Brain pericyte (primary cell): ENCODE measurements at places on chromosomes 6 and 20.

GRCh38 chr6:156791320-156791850, 14.2 kb downstream of the ARID1B start:
- DNase-seq = no peak

DNA sequence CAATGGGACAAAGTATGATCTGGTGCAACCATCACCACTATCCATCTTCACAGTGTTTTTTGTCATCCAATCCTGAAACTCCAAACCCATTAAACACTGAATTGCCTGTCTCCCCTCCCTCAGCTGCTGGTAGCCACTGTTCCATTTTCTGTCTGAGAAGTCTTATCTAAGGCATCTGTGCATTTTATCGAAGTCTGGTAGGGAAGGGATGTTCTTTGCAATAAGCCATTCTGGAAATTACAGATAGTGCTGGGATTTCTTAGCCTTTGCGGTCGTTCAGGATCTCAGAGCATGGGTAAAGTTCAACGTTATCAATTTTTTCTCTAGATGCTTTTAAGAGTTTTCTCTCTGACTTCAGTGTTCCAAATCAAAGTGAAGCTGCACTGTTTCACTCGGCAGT, 24.1 kb downstream of the KIF25 start:
- no peak for DNase-seq

- no peak for DNase-seq
Measured at GRCh38 chr20:13953227-13953626, 37.2 kb downstream of the SEL1L2 start.

GRCh38 chr20:24954566-24954965, 5.5 kb downstream of the CST7 start:
- DNase-seq = no peak

- DNase-seq = no peak
Measured at GRCh38 chr6:56816370-56816769, 138.5 kb upstream of the BEND6 start.

DNA sequence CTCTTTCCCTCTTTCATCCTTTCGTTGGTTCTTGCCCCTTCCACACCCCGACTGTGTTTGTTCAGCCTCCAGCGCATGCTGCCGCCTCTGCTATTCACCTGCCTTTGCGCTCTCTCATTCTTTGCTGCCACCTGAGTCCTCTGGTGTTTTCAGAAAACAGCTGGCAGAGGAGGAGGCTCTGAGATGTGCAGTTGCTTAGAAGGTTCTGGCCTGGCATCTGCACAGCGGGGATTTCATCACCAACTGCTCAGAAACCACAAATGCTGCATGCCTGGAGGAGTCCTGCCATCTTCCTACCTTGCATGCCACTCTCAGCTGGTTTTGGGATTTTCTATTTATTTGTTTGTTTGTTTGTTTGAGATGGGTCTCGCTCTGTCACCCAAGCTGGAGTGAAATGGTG, 39.2 kb upstream of the CLDN20 start:
- DNase-seq = no peak

GRCh38 chr6:159682295-159682694, 10.7 kb downstream of the SOD2 start:
- DNase-seq = no peak

DNA sequence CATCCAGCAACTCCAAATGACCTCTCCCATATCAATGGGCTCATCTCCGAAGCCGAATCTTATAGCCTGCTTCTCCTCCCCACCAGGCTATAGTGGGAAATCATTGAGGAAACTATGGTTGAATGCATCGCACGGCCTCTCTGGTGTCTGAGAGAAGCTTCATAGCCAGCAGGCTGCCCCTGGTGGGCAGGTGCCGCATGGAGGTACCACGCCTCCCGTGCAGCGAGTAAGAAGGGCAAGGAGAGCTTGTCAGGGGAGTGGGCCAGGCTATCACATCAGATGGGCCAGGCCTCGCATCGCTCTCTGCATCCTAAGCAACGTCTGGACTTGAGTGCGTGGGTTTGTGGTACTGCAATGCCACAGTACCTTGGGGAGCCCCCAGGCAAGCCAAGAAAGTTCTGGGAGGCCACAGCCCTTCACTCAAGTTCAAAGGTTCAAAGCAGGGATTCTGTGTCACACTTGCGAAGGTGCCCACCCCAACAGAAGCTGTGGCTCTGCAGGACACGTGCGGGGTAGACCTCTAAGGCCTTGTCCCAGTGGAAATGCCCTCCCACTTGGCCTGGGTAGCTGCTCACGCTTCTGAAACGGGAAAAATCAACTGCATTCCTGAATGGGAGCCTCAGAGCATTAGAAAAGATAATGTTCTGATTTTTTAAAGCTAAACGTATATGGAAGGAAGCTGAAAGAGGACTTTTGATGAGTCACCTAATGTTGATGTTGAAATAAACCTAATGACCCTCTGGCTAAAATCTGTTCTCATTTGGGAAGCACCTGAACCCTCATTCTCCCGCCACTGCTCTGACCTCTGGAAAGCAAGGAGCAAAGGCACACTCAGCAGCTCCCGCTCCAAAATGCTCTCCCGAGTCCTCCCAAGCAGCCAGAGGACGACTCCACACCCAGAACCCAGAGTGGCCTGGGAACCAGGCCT, 8.4 kb upstream of the IRF4 start:
- no peak for DNase-seq

- no peak for DNase-seq
Measured at GRCh38 chr6:56486681-56487080, 156.0 kb downstream of the DST start.

DNA sequence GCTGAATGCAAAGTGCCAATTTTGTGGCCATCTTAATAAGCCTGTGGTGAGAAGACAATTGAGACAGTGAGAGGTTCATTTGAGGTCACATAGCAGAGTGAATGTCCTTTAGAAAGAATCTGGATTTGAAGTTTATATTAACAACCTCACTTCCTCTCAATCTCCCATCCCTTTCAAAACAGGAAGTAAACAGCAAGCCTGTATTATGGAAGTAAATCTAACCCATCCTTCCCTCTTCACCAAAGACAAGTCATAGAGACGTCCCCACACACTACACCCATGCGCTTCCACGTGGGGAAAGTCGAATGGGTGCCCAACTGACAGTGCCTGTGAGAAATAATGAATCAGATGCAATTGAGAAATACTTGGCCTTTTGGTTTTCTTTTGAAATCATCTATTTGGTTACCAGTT, 28.8 kb upstream of the CCND3 start:
- DNase-seq = no peak

DNA sequence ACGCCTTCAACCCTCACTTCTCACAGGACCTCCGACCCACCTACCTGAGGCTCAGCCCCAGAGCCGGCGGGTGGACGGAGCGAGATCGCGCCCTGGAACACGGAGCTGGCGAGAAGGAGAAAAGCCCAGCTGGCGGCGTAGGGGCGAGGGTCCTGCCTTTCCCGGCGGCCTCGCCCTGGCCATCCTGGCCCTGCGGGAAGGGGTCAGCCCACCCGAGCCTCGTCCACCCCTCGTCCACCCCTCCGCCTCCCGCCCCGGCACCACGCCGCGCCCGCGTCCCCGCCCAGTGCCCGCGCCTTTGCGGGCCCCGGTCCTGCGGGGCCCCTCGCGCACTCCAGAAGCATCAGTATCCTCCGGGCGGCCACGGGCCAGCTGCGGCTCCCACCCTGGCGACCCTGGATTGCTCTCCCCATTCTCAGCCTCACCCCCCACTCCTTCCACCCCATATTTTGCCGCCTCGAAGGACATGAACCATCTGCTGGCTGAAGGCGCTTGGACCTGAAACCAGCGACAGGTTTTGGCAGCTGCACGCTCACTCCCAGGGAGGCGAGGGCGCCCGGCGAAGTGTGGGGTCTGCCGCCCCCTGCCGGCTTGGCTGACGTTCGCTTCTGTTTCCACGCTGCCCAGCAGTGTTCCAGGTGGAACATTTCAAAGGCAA, 65.1 kb downstream of the PLG start:
- no peak for DNase-seq

DNA sequence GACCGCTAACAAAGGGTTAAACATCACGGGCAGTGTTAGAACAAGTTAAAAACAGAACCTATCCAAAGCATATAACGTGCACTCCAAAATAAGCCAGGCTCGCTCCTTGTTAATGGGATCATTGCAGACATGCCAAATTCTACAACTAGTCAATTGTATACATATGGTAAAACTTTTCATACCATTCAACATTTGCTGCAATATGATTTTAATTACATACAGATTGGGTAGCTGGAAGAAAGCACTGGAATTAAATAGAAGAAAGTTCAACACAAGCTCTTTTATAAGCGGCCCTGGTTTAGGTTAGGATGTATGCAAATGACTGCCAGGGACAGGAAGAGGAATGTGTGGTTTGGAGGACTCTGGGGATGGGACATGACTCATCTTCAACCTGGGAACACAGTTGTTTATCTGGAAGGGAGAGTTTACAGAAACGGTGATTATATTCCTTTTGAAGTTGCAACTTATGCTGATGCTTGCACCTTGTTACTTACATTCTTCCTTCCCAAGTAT, 62.5 kb upstream of the TIAM2 start:
- DNase-seq = no peak

- DNase-seq = no peak
Measured at GRCh38 chr6:45420083-45420908, 42.6 kb upstream of the SUPT3H start.

DNA sequence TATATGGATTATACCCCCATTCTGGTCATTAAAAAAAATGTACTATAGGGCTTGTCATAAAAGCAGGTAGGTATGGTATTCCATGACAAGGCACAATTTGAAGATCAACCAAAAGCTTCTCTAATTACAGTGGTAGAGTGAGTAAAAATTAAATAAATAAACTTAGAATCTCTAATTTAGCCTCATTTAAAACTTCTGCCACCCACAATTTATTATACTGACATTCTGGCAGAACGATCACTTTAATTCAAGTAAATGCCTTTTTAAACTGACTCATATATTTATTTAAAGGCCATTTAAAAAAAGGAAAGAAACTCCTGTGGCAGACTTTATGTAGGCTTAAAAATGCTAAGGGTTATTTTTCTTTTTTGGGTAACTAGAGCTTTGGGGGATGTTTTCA, 68.3 kb upstream of the PHACTR2 start:
- no peak for DNase-seq

GRCh38 chr6:135025775-135026174, 28.8 kb downstream of the HBS1L start:
- DNase-seq = no peak
